Suprapubic skin (tissue), 4 donors: ENCODE measurements at places on chromosomes 1 and 21.

GRCh38 chr1:84985365-84985764, 11.5 kb downstream of the MCOLN2 start:
- no peaks in the 10 kb centered on the region for H3K36me3 ChIP-seq
- no peaks in the 10 kb centered on the region for H3K4me1 ChIP-seq
- no peak overlapping the region for H3K4me3 ChIP-seq

- H3K27ac ChIP-seq: no peak overlapping the region
- no peaks in the 10 kb centered on the region for H3K36me3 ChIP-seq
- no peak for DNase-seq
Measured at GRCh38 chr1:195580988-195581387, 1027.3 kb downstream of the KCNT2 start.

DNA sequence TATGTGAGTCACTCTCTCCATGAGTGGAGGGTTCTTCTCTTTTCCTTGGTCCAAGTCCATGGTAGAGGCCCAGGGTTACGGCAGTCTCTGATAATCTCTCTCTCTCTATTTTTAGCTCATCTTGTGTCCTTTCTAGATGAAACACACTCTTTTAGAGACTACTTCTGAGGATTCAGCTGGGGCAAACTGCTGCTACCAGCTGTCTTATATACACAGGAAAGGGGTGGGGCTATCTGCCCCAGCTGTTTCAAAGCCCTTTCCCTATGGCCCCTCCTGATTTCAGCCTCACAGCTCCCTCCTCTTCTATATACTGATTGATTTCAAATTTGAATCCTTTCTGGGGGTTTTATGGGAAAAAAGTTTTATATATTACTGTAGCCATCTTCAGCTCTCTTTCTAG, 324.8 kb downstream of the RWDD3 start:
- no peaks in the 10 kb centered on the region for H3K36me3 ChIP-seq
- H3K4me3 ChIP-seq: no peak overlapping the region
- H3K4me1 ChIP-seq: no peaks in the 10 kb centered on the region
- DNase-seq: no peak
- no peaks in the 10 kb centered on the region for H3K27me3 ChIP-seq

GRCh38 chr1:38444770-38445442, 398.3 kb upstream of the POU3F1 start:
- H3K36me3 ChIP-seq: no peaks in the 10 kb centered on the region
- H3K27ac ChIP-seq: no peak overlapping the region
- H3K4me1 ChIP-seq: no peaks in the 10 kb centered on the region
- DNase-seq: no peak

DNA sequence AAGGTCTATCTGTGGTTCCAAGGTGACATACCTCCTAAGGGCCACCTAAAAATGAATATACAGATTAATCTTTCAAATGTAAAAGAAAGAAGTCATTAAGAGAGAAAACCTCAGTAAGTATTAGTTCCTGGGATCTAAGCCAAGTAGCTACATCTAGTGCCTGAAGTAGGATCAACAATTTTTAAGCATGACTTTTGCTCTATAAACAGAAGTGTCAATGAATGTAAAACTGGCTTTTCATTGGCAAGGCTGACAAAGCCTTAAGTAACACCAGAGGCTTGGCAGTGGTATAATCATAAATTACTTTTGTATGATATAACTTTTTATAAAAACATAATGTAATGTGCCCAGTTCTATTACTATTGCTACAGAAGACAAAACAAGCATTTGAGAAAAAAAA, 12.2 kb upstream of the ACADM start:
- no peaks in the 10 kb centered on the region for H3K36me3 ChIP-seq
- H3K27ac ChIP-seq: no peak overlapping the region
- H3K4me3 ChIP-seq: no peak overlapping the region
- H3K27me3 ChIP-seq: no peaks in the 10 kb centered on the region

DNA sequence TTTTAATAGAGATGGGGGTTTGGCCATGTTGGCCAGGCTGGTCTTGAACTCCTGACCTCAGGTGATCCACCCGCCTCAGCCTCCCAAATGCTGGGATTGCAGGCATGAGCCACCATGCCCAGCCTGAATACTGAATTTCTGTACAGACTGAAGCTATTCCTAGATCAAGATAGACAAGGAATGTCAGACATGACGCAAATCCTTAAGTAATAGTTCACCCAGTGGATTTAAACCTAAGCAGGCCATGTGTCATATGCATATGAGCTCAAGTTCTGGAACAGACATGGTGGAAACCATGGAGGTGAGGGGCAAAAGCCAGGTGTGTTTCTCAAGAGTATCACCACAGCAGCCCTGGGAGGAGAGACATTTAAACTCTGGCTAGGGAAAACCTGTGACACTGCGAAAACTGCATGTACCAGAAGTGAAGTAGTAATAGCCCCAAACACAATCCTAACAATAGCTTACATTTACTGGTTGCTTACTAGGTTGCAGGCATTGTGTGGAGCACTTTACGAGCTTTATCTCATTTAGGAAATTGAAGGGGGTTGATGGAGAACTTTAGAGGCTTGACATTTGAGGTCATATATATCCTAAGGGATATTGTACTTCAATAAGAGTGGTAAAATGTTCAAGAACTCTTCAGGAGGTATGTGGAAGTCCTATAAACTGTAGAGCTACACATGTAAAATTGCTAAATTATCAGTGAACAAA, 31.7 kb upstream of the MAN1A2 start:
- no peak overlapping the region for H3K4me3 ChIP-seq
- DNase-seq: no peak
- no peaks in the 10 kb centered on the region for H3K4me1 ChIP-seq
- no peak overlapping the region for H3K27ac ChIP-seq
- no peaks in the 10 kb centered on the region for H3K27me3 ChIP-seq
- H3K36me3 ChIP-seq: no peaks in the 10 kb centered on the region

DNA sequence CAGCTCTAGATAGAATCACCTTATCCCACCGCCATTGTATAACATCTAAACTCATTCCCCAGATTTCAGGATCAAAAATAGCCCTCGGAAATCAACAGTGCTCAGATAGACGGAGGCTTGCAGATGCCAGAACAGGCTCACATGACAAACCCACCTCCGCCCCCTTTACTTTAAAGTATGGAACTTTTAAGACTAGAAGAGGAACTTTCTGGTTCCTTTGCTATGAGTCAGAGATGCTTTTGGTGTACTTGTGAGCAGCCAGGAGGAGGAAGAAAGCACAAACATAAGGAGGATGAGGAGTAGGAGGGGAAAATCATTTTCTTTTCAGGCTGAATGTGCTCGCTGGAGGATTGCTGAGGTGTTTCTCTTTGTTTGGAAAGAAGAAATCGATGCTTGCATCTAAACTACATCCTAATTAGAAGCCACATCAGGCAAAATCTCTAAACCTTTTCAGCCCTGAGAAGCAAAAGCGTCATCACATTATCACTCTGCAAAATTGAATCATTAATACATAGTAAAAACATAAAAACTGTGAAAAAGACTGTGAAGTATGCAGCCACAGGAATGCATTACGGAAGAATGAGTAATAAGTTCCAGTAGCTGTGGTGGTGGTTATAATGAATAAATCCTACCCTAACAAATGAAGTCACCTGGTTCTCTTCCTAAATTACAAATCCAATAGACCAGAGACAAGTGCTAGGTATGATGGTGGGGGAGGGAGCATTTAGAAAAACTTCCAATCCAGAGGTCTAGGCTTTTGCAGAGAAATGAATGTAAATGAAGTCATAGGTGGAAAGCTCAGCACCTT, 251.3 kb downstream of the KCNH1 start:
- no peaks in the 10 kb centered on the region for H3K27me3 ChIP-seq
- no peak overlapping the region for H3K4me3 ChIP-seq
- no peaks in the 10 kb centered on the region for H3K36me3 ChIP-seq
- H3K27ac ChIP-seq: no peak overlapping the region

- H3K4me3 ChIP-seq: no peak overlapping the region
- no peak for DNase-seq
- H3K27ac ChIP-seq: no peak overlapping the region
- H3K36me3 ChIP-seq: peaks cover 25% of the 10 kb centered on the region
Measured at GRCh38 chr1:198298640-198299039, 141.8 kb downstream of the NEK7 start.

DNA sequence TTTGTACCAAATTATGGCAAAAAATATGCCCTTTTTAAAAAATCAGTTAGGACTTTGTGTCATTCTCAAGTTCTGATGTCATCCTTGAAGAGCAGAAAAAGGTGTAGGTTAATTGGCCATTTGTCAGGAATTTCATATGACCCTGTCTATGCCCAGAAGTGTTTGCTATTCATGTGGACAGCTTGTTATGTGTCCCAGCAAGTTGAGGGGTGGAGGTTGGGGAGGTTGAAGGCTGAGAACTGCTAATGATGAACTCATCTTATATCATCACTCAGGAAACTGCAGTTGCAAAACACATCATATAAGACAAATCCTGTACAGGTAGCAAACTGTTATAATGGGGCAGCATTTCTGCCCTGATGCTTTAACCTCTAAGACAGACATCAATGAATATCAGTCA, 106.5 kb downstream of the PHTF1 start:
- no peak overlapping the region for H3K27ac ChIP-seq
- H3K36me3 ChIP-seq: no peaks in the 10 kb centered on the region
- no peaks in the 10 kb centered on the region for H3K27me3 ChIP-seq
- no peak overlapping the region for H3K4me3 ChIP-seq

GRCh38 chr1:41481109-41481775, 3.2 kb downstream of the EDN2 start:
- no peaks in the 10 kb centered on the region for H3K27me3 ChIP-seq
- H3K36me3 ChIP-seq: no peaks in the 10 kb centered on the region
- H3K4me1 ChIP-seq: peaks cover 66% of the 10 kb centered on the region

DNA sequence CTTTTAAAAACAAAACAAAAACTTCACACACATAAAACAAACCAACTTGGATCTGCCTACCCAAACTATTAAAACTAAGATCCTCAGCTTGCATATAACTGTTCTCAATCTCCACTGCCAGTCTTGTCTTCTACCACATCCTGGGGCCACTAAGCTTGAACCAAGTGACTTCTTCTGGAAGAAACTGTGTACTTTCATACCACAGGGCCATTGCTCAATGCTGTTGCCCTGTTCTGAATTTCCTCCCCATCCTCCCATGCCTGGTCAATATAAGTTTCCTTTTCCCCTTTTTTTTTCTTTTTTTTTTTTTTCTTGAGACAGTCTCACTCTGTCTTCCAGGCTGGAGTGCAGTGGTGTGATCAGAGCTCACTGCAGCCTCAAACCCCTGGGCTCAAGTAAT, 109.9 kb downstream of the KIAA0319L start:
- no peaks in the 10 kb centered on the region for H3K27me3 ChIP-seq
- peaks cover 34% of the 10 kb centered on the region for H3K4me1 ChIP-seq
- H3K4me3 ChIP-seq: no peak overlapping the region
- no peak overlapping the region for H3K27ac ChIP-seq
- no peak for DNase-seq

DNA sequence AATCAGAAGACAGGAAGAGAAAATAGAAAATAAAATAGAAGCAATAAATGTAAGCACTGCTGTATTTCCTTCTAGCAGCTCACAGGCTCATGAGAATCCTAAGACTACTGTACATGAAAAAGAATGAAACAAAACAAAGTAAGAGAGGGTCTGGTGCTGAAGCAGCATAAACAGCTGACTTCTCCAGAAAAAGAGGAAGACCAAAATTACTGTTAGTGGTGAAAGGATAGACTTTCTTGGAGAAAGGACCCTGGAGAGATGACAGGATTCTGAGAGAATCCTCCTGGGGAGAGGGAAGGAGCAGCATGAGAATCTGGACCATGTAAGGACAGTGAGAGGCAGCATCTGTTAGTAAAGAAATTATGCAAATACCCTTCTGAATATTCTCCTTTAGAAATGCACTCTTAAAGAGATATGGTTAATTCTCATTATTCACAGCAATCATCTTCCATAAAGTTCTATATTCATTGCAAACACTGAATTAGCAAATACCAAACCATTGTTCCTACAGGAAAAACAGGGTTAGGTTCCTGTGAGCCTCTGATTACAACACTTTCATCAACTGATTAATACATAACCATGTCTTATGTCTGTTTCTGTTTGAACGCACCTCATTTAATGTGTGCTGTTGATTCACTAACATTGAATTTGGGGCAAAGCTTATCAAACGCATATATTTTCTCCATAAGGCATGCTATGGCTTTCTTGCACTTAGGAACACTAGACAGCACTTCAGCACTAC, 17.0 kb downstream of the SLC25A24 start:
- no peak overlapping the region for H3K4me3 ChIP-seq
- H3K4me1 ChIP-seq: no peaks in the 10 kb centered on the region
- no peak for DNase-seq
- peaks cover 46% of the 10 kb centered on the region for H3K36me3 ChIP-seq
- no peak overlapping the region for H3K27ac ChIP-seq

DNA sequence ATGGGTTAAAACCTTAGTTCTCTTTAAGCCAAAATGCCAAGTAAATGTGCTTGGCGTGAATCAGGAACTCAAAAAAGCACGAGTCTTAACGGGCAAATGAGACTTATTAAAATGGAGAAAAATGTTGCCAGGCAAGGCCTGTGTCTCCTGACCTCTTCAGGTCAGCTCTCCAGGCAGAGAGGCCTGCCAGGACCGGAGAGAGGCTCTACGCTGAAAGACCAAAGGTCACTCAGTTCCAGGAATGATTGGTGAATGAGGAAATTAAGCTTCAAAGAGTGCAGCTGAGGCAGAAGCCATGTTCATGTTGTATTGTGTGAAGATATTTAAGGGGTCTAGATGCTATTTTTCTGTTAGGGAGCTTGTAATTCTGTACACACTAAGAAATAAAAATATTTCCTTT, 66.6 kb downstream of the SPAG17 start:
- H3K27ac ChIP-seq: peak overlapping the region; percentile 21
- H3K4me1 ChIP-seq: peaks cover 16% of the 10 kb centered on the region
- DNase-seq: no peak
- H3K4me3 ChIP-seq: no peak overlapping the region
- no peaks in the 10 kb centered on the region for H3K27me3 ChIP-seq

DNA sequence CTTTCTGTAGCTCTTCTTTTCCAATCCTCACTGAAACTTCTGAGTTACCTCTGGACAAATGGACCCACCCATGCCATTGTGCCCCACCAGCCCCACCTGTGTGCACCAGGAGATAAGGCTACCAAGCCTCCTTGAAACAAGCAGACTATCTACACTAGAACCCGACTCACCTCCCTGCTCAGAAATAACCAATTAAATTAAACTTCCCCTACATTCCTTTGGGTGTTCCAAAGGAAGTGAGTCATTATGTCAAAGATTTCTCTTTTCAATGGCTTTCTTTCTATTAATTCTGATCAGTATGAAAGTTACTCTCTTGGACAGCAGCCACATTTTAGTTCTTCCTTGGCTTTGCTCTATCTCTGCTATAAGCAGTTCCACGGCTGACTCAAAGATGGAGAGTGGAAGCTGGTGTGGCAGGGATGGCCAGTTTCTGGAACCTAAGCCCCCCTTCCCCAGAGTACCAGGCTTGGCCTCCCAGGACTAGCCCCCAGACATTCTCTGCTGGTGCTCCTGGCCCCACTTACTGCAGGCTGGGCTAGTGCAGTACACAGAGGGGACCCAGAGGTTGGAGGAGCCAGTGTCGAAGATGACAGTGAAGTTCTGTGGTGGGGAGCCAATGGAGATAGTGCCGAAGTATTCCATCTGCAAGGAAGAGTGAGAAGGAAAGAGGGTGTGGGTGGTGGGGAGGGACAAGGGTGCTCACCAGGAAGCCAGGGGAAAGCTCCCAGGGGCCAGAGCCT, 1.9 kb downstream of the CTSE start:
- DNase-seq: no peak
- H3K27ac ChIP-seq: no peak overlapping the region
- peaks cover 6% of the 10 kb centered on the region for H3K4me1 ChIP-seq
- no peaks in the 10 kb centered on the region for H3K27me3 ChIP-seq
